Right atrium auricular region (tissue), 2 donors: ENCODE measurements at places on chromosomes 6 and 20. TPM values are rescaled to one million over a fixed set of nuclear protein-coding genes. Genes with fewer than 3 reads are reported as not detected.

- H3K4me1 ChIP-seq: peaks cover 16% of the 10 kb centered on the region
- no peak overlapping the region for H3K4me3 ChIP-seq
- no peak overlapping the region for H3K27ac ChIP-seq
- DNase-seq: no peak
- H3K36me3 ChIP-seq: peaks cover 4% of the 10 kb centered on the region
- no peaks in the 10 kb centered on the region for H3K27me3 ChIP-seq
These were observed 126.5 kb downstream of the DTNBP1 start for GRCh38 chr6:15536198-15536955.

DNA sequence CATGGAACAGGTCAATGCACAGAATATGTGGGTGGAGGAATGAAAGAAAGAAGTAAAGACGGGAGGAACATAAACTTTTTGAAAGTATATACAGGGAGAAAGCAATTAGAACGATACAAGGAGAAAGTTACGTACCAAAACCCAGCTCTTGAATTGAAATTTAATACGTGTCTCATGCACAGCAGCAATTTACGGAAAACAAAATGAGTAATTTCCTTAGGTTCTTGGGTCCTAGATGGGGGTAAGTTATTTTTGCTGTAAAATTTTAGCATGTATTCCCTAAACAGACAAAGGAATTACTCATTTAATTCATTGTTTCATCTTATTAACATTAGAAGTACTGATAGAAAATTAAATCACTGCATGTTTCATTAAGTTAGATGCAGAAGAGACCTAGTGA lies 75.8 kb downstream of the PDE10A start:
- DNase-seq: no peak
- no peaks in the 10 kb centered on the region for H3K36me3 ChIP-seq
- H3K4me3 ChIP-seq: no peak overlapping the region
- H3K27me3 ChIP-seq: no peaks in the 10 kb centered on the region
- no peak overlapping the region for H3K27ac ChIP-seq

DNA sequence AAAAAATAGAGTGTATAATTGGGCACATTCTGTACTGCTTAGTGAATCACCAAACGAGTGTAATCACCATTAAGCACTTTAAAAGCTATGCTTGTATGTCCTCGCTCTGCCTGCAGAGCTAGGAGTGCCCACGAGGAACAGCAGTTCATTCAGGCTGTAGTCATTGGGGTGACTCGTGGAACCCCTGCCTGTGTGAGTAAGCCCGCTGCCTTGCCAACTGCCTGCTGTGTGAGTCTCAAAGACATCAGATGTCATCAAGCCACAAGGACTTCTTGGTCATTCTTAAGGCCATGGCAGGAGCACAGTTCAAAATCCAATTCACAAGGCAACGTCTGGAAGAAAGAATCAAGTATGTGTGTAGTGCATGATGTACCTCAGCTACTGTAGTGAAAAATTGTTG lies 60.4 kb downstream of the FOXO3 start:
- no peaks in the 10 kb centered on the region for H3K4me1 ChIP-seq
- DNase-seq: peak; percentile 72
- no peaks in the 10 kb centered on the region for H3K36me3 ChIP-seq

- H3K27me3 ChIP-seq: no peaks in the 10 kb centered on the region
- H3K27ac ChIP-seq: no peak overlapping the region
- H3K36me3 ChIP-seq: no peaks in the 10 kb centered on the region
- H3K4me3 ChIP-seq: no peak overlapping the region
- H3K4me1 ChIP-seq: no peaks in the 10 kb centered on the region
These were observed 10.8 kb upstream of the BTN3A2 start for GRCh38 chr6:26354162-26354561.

- no peaks in the 10 kb centered on the region for H3K36me3 ChIP-seq
- peak overlapping the region; percentile 58 for H3K4me3 ChIP-seq
- peaks cover 19% of the 10 kb centered on the region for H3K4me1 ChIP-seq
These were observed 567 bp upstream of the FNDC11 start for GRCh38 chr20:63553251-63553932.

DNA sequence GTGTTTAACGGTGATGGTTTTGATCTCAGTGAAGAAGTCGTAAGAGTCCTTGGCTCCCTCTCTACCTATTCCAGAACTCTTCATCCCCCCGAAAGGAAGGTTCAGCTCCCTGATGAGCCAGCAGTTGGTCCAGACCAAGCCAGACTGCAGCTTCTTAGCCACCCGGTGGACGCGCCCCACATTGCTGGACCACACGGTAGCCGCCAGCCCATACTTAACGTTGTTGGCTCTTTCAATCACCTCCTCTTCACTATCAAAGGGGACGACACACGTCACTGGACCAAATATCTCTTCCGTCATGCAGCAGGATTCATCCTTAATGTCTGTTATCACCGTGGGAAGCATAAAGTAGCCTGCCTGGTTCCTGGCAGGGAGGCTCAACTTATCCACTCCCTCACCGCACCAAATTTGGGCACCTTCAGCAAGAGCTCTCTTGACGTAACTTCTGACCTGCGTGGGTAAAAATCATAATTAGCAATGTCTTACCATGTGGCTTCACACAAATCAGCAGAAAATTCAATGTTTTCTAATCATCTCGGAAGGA lies 31.4 kb downstream of the ALDH8A1 start:
- H3K4me1 ChIP-seq: peaks cover 6% of the 10 kb centered on the region
- H3K36me3 ChIP-seq: no peaks in the 10 kb centered on the region
- no peak overlapping the region for H3K27ac ChIP-seq
- H3K27me3 ChIP-seq: no peaks in the 10 kb centered on the region
- no peak overlapping the region for H3K4me3 ChIP-seq

DNA sequence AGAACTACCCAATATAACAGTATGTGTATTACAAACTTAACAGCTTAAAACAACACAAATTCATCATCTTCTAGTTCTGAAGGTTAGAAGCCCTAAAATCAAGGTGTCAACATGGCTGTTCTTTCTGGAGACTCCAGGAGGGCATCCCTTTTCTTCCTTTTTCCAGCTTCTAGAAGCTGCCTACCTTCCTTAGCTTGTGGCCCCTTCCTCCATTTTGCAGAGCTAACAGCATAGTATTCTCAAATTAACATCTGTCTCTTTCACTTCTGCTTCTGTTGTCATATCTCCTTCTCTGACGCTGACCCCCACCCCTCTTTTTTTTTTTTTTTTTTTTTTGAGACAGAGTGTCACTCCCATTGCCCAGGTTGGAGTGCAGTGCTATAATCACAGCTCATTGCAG lies 52.8 kb upstream of the AKIRIN2 start:
- no peaks in the 10 kb centered on the region for H3K27me3 ChIP-seq
- no peak overlapping the region for H3K4me3 ChIP-seq
- H3K36me3 ChIP-seq: no peaks in the 10 kb centered on the region
- DNase-seq: no peak

GRCh38 chr6:150373260-150373701 lies 4.5 kb downstream of the IYD start:
- no peak overlapping the region for H3K4me3 ChIP-seq
- H3K27me3 ChIP-seq: no peaks in the 10 kb centered on the region
- no peaks in the 10 kb centered on the region for H3K4me1 ChIP-seq
- DNase-seq: peak; percentile 64

DNA sequence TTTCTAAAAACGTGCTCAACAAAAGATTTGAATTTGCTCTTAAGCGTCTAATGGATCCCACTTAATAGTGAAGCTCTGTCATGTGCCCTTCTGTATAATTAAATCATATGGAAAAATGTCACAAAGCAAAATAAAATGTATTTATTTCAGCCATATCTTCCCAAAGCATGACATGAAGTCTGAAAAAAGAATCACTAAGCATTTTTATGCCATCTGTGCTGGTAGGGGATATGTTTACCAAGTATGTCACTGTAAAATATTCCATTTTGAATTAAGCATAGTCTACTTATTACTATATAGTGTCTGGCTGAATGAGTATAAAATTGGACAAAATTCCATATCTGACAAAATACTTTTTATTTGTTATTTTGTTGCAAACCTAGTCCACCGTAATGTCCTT lies 248.0 kb upstream of the QKI start:
- H3K36me3 ChIP-seq: no peaks in the 10 kb centered on the region
- H3K27ac ChIP-seq: no peak overlapping the region
- no peak overlapping the region for H3K4me3 ChIP-seq
- H3K4me1 ChIP-seq: no peaks in the 10 kb centered on the region
- DNase-seq: no peak
- H3K27me3 ChIP-seq: no peaks in the 10 kb centered on the region

Gene KCNK16
- total RNA-seq: not detected

Gene SPTLC3
- 4.2 TPM for total RNA-seq
